Left renal cortex interstitium (tissue), 4 donors: ENCODE measurements at places on chromosomes 3 and 15.

DNA sequence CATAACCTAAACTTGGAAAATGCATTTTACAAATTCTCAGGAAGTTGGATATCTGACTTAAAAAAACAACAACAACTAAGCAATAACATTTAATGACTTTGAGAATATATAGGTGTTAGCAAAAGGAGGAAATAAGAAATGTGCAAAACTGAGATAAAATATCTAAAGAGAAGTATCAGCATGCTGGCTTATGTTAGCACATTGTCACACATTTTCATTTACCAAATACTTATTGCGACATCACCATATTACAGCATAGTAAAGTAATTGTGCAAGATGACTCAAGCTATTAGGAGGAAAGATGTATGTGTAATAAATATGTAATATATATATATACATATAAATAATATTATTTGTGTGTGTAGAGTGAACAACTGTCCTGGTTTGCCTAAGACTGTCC, 9.2 kb downstream of the PTX3 start:
- DNase-seq, result no peak

DNA sequence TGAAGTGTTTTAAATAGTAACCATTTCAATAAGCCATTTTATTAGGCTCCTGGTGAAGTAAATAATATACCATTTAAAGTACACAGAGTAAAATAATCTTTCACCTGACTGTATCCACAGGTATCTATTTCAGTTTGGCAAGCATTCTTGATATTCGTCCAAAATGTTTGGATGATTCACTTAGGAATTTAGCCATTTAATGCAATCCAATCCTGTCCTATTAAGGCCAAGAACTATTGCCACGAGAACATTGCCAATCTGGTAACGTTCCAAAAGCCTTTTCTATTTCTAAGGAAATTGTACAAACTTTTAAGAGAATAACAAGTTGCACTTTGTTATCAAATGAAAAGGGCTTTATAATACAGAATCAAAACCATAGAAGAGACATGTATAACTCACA, 209.8 kb upstream of the THRB start:
- DNase-seq, result no peak

- DNase-seq, result no peak
These were observed 6.1 kb upstream of the GPR62 start for GRCh38 chr3:51949121-51949520.

- DNase-seq, result no peak
These were observed 157.9 kb downstream of the CHL1 start for GRCh38 chr3:354432-354831.

GRCh38 chr3:188417766-188418165, 263.8 kb downstream of the LPP start:
- no peak for DNase-seq

GRCh38 chr15:48402427-48403177, 71.4 kb downstream of the DUT start:
- no peak for DNase-seq

DNA sequence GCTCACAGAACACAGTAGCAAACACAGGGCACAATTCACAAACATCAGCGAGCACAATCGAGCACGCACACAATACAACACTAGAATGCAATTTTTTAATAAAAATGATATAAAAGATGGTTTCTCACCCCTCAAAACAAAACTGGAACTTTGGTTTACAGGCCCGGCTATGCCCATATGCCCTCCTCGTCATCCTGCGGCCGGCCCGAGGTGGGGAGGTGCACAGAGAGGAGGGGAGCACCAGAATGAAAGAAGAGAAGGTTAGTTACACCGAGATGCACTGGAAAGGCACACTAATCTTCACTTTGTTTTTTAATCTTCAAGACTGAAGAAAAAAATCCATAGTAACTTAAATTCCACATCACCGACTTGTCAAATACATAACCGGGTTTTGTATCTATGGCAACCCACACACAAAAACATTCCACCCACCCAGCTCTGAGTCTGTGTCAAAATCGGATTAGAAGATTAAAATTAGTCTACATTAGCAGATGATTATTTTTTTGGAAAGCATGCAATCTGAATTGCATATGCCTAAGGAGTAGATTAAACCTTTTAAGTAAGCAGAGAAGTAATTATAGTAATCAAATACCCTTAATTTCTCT, 196.7 kb upstream of the WNT5A start:
- no peak for DNase-seq
